Mesangial cell (primary cell): ENCODE measurements at places on chromosomes 4 and X. TPM values are rescaled to one million over a fixed set of nuclear protein-coding genes. Genes with fewer than 3 reads are reported as not detected.

MTTP gene
- total RNA-seq, result 0.13 TPM in 1 of 2 replicates, not detected in the other

IRS4 gene
- total RNA-seq, result under 0.01 TPM in 1 of 2 replicates, not detected in the other

NFKB1 gene
- 21.0 and 21.3 TPM in 2 replicates for total RNA-seq

PLXNA3 gene
- 19.6 and 26.1 TPM in 2 replicates for total RNA-seq

FSTL5 gene
- not detected in 2 replicates for total RNA-seq

STARD8 gene
- total RNA-seq, result 4.1 TPM in 2 replicates

CPZ gene
- total RNA-seq, result 0.49 and 1.6 TPM in 2 replicates

CSAG2 gene
- not detected in 2 replicates for total RNA-seq

RGN gene
- 1.1 and 2.7 TPM in 2 replicates for total RNA-seq

SPARCL1 gene
- not detected in 2 replicates for total RNA-seq

TGIF2LX gene
- total RNA-seq, result not detected in 2 replicates

MSL3 gene
- 12.9 and 18.3 TPM in 2 replicates for total RNA-seq

CXCL8 gene
- 0.76 and 2.1 TPM in 2 replicates for total RNA-seq

POF1B gene
- total RNA-seq, result not detected in 2 replicates

SLC7A11 gene
- 8.1 and 9.9 TPM in 2 replicates for total RNA-seq

IQCM gene
- total RNA-seq, result 0.51 TPM in 1 of 2 replicates, not detected in the other

FATE1 gene
- total RNA-seq, result not detected in 2 replicates

GAGE12H gene
- not detected in 2 replicates for total RNA-seq
